ENCODE measurements at places on chromosomes 1 and 21.

- DNase-seq = no peak
Observed at GRCh38 chr1:205535866-205536758, 31.6 kb downstream of the CDK18 start.

DNA sequence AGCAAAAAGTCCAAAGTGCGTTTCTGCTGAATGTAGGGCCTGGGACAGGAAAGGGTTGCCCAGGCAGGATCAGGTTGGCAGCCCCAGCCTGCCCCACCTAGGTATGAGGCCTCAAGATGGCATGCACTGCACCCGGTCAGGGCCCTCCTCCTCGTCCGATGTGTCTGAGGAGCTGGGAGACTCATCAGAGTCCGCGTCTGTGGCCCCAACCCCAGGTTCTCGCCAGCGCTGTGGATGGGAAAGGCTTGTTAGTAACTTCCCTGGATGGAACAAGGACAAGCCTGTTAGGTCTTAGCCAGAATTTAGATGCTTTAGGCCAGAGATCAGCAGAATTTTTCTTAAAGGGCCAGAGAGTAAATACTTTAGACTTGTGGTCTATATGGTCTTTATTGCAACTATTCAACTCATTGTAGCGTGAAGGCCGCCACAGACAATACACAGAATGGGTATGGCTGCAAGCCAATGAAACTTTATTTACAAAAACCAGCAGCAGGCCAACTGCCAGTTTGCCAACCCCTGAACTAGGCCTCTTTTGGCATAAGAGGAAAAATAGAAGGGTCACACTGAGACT is 12.4 kb downstream of the PEA15 start:
- DNase-seq = no peak

- peak; percentile 53 for DNase-seq
Observed at GRCh38 chr1:17588048-17588871, 48.8 kb downstream of the ARHGEF10L start.

DNA sequence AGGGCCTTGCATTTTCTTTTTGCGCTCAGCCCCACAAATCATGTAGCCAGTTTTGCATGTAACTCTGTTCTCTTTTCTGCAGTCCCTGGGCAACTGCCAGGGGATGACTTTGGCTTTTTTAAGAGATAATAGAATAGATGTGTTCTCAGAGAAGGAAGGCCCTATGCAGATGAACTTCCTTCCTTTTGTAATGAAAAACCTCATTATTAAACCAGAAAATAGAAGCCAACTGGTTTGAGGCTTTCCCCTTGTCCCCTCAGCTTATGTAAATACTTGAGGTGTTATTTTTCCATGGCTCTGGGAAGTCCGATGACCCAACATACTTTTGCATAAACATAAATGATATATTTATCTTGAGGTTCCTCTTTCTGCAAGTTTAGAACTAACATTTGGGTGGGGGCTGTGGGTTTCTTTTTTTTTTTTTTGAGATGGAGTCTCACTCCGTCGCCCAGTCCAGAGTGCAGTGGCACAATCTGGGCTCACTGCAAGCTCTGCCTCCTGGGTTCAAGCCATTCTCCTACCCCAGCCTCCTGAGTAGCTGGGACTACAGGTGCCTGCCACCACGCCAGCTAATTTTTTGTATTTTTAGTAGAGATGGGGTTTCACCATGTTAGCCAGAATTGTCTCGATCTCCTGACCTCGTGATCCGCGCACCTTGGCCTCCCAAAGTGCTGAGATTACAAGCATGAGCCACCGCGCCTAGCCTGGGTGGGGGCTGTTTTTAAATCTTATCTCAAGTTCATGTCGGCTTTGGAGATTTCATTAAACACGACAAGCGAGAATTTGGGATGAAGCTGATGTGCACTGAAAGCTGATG is 14.4 kb upstream of the FCRL5 start:
- DNase-seq = no peak

DNA sequence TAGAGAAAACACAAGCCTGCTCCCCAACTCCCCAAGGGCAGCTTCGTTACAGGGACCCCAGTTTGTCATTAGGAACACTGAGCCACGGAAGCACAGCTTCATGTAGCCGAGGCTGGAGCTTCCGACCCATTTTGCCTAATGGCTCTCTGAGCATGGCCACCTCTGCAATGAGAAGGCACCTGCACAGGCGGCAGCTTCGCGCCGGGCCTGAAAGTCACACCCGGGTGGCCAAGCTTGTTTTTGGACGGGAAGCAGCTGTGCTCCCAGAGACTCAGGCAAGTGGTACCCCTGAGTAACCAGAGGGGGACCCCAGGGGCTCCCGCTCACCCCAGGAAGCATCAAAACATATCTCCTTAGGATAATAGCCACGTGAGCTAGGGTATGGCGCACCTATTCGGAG is 80.9 kb downstream of the SLC66A1 start:
- DNase-seq = no peak

GRCh38 chr1:15290382-15290781 is 43.4 kb downstream of the FHAD1 start:
- no peak for DNase-seq

GRCh38 chr1:161439280-161440232 is 65.7 kb upstream of the FCGR2A start:
- DNase-seq = peak; percentile 16

- DNase-seq = no peak
Observed at GRCh38 chr1:6134741-6135510, 45.2 kb downstream of the CHD5 start.

- DNase-seq = no peak
Observed at GRCh38 chr1:52629325-52629643, 3.7 kb upstream of the SHISAL2A start.

DNA sequence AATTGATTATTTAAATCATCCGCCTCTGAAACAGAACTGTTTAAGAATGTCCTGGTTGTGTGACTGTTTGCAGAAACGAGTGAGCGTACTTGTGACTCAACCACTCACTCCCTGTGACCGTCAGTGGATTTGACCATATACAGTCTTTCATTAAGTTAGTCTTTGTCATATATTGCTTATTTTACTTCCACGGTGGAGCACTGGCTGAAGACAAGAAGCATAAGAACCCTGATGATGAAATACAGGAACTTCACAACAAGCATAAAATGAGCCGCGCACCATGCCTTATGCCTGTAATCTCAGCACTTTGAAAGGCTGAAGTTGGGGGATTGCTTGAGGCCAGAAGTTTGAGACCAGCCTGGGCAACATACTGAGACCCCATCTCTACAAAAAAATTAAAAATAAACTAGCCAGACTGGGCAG is 194.0 kb downstream of the TOMM20 start:
- no peak for DNase-seq

DNA sequence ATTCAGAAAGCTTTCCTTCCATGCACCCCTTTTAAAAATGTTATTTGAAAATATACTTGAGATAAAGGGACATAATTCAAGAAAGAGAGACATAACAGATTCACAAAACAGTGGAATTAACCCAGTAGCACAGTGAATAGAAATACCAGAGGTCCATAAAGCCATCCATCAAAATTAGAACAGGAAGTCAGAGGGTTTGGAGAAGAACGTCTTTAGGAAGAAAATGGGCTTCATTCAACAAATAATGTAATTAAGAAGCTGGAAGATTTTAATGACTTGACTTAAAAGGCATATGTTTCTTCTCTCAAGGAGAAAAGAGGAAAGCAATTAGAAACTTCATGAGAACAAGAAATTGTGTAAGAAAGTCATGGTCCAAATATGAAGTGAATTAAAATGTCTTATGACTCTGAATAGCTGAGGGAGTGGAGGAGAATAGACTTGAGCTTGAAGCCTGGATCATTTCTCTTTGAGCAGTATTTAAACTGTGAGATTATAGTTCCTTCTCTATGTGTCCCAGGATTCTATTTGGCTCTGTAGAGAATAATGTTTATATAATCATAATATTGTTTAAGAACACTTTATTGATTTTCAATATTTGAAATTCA is 7.9 kb upstream of the HCRTR1 start:
- DNase-seq = no peak

- DNase-seq = no peak
Observed at GRCh38 chr1:166844791-166845190, 5.5 kb downstream of the POGK start.

DNA sequence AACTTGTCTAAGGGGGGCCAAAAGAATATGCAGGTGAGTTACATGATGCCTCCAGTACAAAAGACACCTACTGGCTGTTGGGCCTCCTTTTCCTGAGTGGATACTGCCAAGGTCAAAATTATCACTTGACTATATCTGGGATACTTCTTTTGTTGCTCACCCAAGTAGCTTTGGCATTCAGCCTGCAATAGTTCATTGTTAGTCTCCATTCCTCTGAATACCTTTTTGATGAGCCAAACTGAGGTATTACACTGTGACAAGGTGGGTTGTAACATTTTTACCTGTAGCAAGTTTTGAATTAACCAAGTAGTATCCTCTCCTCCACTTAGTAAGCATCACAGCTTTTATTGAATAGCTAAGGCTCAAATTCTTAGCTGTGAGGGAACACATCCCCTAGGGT is 408.0 kb downstream of the LRRIQ3 start:
- no peak for DNase-seq

- DNase-seq = no peak
Observed at GRCh38 chr1:165162671-165163241, 193.8 kb downstream of the LMX1A start.

- no peak for DNase-seq
Observed at GRCh38 chr1:3096345-3096744, 27.3 kb downstream of the PRDM16 start.

- DNase-seq = peak; percentile 66
Observed at GRCh38 chr1:200780545-200781369, 42.1 kb downstream of the CAMSAP2 start.

- no peak for DNase-seq
Observed at GRCh38 chr1:47405697-47406096, 10.4 kb upstream of the FOXE3 start.

GRCh38 chr1:52662645-52663313 is 29.8 kb downstream of the SHISAL2A start:
- peak; percentile 40 for DNase-seq

GRCh38 chr1:24888971-24889676 is 41.0 kb downstream of the RUNX3 start:
- DNase-seq = no peak

DNA sequence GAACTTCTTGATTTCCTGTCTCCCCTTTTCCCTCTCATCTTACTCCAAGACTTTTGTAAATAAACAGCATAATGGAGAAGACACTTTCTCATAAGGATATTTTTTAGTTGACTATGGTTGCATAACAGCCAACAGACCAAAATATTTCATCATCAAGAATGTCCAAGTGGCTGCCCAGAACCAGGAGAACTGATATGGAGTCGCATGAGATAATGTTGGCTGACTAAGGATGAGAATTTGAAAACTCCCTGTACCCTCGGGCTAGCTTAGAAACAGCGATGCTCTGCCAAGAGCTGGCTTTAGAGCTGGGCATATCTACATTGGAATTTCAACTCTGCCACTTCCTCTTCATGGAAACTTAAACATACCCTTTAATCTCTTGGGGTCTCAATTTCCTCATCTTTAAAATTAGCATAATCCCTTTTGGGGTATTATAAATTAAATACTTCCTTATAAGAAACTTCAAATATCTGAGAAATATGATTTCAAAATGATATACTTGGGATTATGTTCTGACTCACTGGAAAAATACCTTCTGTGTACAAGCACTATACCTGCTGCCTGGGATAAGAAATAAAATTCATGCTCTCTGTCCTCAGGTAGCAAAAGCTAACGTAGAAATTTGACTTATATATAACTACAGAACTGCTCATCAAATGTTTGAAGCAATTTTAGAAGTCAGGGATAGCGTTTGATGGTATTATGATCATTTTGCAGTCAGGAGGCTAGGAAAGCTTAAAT is 777.3 kb downstream of the LTN1 start:
- no peak for DNase-seq

GRCh38 chr1:98556521-98557158 is 104.9 kb upstream of the SNX7 start:
- DNase-seq = peak; percentile 43

DNA sequence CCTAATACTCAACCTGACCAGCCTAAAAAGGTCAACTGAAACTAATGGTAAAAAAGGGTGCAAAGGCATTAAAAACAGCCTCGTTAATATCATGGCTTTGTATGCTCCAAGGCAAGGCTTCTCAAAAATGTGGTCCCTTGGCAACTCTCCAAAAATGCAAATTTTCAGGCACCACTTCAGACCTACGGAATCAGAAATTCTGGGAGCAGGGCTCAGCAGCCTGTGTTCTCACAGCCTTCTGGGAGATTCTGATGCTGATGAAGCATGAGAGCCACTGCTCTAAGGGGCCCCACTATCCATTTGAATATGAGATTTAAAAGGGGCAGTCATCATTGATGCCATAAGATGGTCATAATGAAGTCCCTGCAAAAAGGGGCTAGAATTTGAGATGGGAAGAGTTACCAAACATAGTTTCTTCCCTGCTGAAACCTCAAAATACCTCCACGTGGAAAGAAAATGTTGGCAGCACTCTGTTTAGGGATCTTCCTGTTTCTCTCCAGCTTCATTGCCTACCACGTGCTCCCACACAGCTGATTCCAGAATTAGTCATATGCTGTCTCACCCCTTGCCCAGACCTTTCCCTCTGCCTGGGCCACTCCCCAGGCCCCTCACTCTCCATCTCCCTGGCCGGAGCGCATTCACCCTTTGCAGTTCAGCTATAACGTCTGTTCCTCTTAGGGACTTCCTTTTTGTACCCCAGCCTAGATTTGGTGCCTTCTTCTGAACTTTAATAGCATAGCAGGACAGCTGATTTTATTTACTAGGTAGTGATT is 46.7 kb downstream of the PHC2 start:
- no peak for DNase-seq

DNA sequence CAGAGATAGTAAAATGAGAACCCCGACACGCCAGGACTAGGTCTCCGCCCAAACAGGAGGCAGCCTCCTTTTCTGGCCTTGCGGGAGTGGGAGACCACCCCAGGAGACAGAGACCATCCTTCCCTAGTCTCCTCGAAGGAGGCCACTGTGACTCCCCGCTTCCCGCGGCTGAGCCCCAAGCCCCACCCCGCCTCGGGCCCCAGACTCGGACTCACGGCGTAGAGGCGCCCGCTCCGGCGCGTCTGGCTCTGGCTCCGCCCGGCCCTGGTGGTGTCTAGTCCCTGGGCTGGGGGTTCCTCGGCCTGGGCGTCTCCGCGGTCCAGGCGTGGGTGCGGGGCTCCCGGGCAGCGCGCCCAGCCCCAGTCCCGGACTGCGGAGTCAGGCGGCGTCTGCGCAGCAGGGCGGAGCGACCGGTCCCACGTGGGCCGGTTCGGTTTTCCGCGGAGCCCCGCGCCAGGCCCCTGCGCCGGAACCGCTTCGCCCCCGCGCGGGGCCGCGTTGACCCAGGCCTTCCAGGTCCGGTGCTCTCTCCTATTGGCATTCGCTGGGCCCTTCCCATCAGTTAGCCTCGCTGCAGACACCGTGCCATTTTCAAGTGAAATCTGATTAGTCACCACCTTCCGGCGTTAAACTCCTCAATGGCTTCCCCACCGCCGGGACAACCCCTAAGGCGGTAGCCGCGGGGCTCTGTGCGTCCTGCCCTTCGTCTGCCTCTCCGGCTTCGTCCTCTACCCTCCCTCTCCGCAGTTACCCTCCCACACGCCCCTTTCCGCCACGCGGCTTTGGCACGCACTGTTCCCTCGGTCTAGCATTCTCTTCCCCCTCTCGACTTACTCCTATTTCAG is at the start of gene C1orf216:
Gene C1orf216 (minus strand): TSS at position 393 of the 845 bp plus-strand sequence. CDS start 2,563 bp downstream, outside the sequence.
- DNase-seq = peak; percentile 50

DNA sequence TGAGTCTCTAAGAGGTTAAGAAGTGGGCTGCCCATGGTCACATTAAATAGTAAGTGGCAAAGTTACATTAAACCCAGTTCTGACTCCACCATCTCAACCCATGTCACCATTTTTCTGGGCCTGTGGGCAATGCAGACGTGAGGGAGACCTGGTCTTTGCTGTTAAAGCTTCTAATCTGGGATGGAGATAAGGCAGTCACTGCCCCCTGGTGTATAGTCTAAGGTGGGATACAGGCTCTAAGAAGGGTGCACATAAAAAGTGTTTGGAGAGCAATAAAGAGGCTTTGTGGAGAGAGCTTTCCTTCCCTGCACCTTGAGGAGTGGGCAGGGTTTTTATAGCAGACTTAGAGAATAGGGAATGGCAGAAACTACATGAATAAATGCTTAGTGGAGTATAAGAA is 141.3 kb downstream of the ROR1 start:
- no peak for DNase-seq
